ENCODE measurements at places on chromosomes 6 and 20.

DNA sequence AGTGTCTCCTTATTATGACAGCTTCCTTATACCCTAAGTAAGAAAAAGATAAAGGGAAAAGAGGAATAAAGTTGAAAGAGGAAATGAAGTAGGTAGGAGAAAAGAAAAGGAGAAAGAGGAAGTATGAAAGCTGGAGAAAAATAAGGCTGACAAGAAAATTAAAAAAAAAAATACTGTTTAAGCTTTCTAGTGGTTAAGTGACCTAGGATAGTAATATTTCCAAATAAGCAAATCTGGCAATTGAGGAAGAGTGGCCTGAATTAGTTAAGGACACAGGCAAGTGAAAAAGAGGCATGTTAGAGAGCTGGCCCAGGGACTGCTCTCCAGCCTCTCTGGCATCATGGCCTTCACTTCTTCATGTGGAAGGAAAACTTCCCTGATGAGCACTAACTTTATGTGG, 76.5 kb upstream of the ADGRF1 start:
- DNase-seq, result no peak

DNA sequence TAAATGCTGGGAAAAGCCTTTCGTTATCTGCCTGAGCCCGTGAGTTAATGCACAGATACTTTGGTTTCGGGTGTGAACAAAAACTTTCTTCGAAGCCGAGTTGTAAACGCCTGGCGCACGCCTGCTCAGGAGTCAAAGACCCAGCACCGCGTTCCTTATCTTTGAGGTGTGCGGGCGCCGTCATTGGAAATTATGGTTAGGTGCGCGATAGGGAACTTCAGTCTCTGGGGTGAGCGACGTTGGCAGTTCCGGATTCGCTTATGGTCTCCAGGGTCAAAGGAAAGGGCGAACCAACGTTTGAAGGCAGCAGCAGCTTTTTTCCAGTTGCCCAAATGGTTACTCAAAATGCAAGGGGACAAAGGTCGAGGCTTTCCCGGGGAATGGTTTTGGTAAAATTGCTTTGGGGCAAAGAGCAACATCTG, 853 bp downstream of the SLC22A3 start:
- no peak for DNase-seq

DNA sequence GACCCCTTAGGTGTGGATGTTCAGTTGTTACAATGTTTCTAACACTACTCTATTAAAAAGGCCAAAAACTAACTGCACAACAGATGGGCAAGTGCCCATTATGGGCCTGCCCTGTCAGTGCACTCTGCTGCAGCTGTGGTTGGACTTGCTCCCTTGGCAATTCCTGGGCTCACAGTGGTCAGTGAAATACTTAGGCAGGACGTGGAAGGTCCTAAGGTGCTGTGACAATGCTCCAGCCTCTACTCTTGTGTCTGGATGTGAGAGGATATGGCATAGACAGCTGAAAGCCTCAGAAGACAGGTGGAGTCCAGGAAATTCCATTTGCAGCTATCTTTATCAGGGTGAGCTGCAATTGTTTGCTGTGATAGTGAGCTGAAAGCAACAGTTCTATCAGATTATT, 136.5 kb upstream of the OLIG3 start:
- no peak for DNase-seq

DNA sequence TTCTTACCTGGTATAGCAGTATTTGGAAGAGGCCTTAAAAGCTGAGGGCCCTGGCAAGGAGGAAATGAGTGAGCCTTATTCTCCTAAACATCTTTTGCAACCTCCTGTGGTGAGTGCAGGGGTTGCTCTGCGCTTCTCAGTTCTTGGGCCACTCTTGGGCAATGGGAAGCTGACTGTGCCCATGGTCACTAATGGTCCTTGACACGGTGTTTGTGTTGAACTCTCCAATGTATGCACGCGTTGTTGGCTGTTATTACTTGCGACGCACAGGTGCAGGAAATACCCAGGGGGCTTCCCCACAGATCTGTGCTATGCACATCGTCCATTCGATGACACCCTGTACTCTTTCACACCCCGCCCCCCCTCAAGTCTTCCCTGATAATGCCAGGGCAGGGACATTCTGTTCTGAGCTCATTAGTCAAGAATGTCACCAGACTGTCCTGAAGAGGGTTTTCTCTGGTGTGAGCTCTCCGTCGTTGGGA, 79.7 kb downstream of the EDN1 start:
- no peak for DNase-seq

DNA sequence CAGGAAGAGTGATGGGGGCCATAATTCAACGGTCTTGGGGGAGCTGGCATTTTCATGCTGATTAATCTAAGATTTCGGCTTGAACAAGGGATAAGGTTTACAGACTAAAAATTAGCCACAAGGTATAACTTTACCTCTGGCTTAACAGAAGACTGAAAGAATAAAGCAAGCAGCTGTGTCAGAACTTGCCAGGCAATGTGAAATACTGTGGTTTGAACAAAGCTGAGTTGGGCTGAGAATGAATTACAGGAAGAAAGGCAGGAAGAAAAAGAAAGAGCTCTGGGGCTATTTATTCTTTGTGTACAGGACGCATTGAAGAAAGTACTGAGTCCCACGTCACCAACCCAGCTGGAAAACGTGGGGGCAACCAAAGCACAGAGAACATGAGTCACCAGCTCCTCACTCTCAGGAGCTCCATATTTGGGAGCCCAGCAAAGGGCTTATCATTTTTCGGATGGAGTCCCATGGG, 121.5 kb upstream of the NEDD9 start:
- no peak for DNase-seq

DNA sequence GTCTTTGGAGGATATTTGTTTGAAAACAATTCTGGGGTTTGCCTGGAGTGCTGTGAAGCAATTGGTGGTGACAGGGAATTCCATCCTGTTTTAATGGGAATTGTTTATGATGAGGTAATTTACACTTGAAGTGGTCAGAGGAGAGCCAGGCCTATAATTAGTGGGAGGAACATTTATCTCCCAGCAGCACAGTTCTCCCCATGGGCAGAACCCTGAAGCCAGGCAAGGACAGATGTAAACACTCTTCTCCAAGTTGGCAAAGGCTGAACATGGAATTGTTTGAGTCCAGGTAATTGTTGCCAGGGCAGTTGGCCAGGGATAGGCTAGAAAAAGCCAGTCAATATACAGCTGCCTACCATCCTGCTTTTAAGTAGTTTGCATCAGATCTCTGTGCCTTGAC, 789.7 kb downstream of the FRK start:
- DNase-seq, result no peak

DNA sequence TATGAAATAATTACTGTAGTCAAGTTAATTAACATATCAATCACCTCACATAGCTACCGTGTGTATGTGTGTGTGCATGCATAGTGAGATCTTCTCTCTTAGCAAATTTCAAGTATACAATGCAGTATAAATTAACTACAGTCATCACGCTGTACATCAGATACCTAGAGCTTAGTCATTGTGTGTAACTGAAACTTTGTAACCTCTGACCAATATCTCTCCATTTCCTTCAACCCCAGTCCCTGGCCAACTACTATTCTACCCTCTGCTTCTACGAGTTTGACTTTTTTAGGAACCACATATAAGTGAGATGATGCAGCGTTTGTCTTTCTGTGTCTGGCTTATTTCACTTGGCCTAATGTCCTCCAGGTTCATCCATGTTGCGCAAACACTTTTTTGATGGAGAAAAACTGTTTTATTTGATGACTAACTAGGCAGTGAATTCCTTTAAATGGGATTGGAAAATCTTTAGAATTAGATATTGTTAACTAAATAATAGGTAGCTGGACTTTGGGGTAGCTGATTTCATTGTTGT, 459.5 kb downstream of the DHX35 start:
- DNase-seq, result peak; percentile 18

- DNase-seq, result no peak
These were observed 160.0 kb downstream of the PLCB4 start for GRCh38 chr20:9228774-9229450.

DNA sequence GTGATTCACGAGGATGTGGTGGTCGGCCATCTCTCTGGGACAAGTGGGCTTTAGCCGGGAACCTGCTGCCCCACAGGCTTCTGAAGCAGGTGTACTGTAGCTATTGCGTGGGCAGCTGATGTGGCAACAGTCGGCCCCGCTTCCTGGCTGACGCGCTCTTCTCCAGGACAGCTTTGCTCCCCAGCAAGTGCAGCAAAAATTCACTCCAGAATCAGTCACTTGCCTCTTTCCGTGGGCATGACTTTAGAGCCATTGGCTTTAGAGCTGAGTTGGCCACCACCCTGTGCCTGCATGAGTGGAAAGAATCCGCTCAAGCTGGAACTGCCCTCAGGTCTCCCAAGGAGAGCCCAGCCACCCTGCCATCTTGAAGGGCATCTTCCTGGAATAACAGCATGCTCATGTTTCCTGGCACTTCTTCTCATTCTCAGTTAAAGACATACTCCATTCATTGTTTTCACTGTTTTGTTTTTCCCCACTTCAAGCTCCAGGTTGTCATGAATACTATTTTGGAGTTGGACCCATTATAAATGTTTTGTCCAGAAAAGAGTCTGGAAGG, 178.3 kb downstream of the ZDHHC14 start:
- no peak for DNase-seq

DNA sequence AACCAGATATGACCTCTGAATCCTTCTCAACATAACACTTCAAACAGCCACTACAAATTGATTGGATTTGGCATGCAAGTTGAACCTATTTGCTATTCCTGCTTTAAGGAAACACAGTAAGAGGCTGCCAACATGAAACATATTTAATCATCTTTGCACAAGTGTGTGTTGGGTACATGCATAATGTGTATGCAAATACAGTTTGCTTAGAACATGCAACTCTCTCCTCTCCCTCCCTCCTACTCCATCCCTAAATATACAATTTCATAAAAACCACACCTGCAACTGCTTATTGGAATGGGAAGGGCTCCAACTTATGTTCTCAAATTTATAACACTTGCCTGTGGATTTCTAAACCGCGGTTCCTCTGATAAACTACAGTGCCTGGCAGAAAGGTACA, 71.5 kb downstream of the CD83 start:
- no peak for DNase-seq

DNA sequence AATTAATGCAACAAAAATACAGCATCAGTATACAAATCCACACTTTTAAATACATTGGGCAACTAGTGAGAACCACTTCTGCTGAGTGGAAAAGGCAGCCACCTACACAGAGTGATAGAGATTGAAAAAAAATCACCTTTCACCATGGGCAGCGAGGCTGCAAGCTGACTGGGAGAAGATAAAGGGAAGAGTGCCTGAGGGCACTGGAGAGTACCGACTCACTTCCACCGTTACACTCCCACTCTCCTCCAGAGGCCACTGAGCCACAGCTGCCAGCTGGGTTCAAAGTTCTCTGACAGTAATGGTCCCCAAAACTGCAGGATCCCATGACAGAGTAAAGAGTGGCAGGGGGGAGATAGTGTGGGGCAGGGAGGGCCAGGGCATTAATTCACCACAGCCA, 24.1 kb downstream of the PXT1 start:
- DNase-seq, result no peak

DNA sequence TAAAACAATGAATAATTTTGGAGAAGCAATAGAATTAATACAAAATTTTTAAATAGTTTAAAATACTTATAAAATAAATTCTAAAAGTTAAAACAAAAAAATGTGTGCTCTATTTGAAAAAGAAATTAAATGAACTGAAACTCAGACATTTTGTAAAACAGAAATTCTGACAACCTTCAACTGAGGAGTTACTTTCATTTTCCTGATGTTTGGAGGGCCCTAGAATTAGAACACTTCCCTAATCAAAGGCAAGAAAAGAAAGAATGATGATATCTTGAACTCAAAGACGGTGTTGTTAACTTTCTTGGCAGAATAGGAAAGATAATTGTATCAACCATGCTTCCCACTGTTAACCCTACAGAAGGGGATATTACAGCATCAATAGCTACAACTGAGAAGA, 27.9 kb downstream of the SNX14 start:
- DNase-seq, result no peak

DNA sequence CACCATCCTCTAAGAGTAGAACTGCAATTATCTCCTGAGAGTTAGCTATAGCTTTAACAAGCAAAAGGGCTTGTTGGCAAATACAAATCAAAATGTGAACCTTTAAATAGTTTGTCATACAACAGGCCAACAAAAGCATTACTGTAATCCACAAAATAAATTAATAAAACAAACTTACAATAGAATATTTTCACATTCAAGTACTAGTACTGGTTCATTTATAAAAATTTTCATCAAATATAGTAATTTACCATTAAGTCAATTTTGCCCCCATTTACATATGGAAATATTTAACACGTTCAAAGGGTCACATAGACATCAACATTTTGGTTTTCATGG, 9.4 kb downstream of the RBM39 start:
- DNase-seq, result no peak

DNA sequence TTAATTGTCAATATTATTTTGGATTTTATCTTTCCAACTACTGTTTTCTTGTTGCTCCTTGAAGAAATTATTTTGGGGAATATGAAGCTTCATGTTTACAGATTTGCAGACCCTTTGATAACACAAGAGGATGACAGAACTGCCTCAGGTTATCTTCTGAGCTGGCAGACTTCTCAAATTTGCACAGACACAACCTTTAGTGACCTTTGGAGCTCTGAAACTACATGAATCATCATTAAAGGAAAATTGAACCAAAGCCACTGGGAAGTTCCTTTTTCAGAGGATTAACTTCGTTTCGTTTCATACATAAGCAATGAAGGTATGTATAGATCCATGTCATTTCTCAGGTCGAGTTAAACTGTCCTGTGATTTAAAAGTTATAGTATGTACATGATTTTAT, 85.9 kb downstream of the FBXO5 start:
- DNase-seq, result no peak

GRCh38 chr20:41818991-41819390, 200.8 kb upstream of the CHD6 start:
- no peak for DNase-seq
